GM12865 (cell line): ENCODE measurements at places on chromosomes 5 and 9.

GRCh38 chr5:53479590-53480415 is 626 bp upstream of the FST start:
- DNase-seq = peak; percentile 30

DNA sequence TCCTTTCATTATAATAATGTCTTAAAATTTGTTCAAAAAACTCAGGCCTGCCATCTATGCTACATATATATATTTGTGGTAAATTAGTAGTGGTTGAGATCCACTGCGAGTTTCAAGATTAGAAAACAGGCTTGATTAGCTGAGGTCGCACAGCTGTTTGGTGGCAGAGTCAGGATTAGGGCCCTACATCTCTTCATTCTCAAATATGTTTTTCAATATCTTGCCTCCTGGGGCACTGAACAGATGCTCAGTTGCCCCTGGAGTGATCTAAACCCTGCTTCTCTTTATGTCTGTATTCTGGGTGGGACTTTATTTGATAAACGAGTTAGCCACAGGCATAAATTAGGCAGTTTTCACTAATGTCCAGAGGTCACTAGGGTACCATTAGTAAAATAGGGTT is 27.8 kb upstream of the CEP120 start:
- peak; percentile 58 for DNase-seq

DNA sequence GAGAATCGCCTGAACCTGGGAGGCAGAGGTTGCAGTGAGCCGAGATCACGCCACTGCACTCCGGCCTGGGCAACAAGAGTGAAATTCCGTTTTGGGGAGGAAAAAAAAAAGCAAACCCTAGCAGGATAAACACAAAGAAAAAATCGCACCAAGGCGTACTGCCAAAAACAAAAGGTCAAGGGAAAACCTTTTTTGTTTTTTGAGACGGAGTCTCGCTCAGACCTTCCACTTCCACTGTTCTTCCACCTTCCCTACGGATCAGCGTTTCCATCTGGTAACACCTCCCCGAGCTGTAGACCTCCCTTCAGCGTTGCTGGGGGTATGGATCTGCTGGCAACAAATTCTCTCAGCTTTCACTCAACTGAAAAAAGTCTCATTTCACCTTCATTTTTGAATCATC is 20.1 kb upstream of the FCN2 start:
- DNase-seq = no peak

- peak; percentile 76 for DNase-seq
These were observed 214.9 kb upstream of the DMRT1 start for GRCh38 chr9:626596-626995.

- DNase-seq = no peak
These were observed 365.0 kb upstream of the SEMA6A start for GRCh38 chr5:116939641-116940040.

DNA sequence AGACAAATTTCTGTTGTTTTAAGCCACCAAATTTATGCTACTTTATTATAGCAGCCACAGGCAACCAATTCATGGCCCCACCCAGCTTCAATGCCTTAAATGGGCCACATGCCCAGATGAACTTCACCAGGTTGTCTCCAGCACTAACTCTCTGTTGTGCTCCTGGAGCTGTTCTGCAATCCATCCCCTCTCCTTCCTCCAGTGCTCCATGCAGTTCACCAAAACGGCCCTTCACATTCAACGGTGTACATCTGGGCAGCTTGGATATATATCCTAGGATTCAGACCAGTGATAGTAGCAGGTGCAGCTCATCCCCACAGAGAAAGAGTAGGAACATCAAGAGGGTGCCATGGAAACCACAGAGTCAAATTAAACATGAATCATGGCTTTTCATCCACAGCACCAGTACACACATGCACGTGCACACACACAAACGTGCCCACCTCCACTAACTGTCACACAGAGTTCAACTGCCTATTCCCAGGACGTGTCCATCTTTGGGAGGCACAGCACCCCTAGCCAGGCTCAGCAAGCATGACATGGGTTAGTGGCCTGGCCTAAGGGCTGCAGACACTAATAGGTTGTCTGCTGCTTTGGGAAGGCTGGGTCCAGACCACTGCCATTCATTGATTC is 134.5 kb downstream of the MED10 start:
- DNase-seq = no peak
